Caudate nucleus (tissue), 63 donors: ENCODE measurements at places on chromosomes 13 and 19.

- no peak for DNase-seq
These were observed 173.4 kb upstream of the SGCG start for GRCh38 chr13:23007426-23007825.

- DNase-seq = peak; percentile 89
These were observed at the start of gene SNAPC2 for GRCh38 chr19:7919610-7920518. Gene SNAPC2, plus strand, starts transcription at chr19:7920338. Its CDS starts 29 bp downstream, at chr19:7920367.

- no peak for DNase-seq
These were observed 5.3 kb downstream of the GNG8 start for GRCh38 chr19:46630586-46631205.

DNA sequence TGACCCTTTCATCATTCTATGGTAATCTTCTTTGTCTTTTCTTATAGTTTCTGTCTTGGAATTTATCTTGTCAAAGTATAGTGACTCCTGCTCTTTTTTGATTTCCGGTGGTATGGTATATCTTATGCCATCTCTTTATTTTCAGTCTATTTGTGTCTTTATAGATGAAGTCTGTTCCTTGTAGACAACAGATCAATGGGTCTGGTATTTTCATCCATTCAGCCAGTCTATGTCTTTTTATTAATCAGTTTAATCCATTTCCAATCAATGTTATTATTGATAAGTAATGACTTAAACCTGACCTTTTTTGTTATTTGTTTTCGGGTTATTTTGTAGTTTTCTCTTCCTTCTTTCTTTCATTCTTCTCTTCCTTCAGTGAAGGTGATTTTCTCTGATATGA lies 495.9 kb upstream of the PCDH9 start:
- no peak for DNase-seq

DNA sequence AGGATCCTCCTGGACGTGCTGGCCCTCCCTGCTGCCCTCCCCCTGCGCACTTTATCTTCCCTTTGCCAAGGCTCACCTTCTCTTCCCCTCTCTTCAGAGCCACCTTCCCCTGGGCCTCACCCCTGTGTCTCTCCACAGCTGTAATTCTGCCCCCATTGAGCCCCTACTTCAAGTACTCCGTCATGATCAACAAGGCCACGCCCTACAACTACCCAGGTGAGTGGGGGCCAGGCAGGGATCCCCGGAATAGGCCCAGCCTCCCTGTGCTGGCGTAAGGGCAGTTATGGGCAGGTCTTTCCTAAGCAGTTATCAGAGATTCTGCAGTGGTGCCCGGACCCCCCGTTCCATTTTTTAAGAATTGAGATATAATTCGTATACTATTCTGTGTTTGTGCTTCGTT lies 3.1 kb downstream of the NDUFA3 start:
- DNase-seq = no peak

DNA sequence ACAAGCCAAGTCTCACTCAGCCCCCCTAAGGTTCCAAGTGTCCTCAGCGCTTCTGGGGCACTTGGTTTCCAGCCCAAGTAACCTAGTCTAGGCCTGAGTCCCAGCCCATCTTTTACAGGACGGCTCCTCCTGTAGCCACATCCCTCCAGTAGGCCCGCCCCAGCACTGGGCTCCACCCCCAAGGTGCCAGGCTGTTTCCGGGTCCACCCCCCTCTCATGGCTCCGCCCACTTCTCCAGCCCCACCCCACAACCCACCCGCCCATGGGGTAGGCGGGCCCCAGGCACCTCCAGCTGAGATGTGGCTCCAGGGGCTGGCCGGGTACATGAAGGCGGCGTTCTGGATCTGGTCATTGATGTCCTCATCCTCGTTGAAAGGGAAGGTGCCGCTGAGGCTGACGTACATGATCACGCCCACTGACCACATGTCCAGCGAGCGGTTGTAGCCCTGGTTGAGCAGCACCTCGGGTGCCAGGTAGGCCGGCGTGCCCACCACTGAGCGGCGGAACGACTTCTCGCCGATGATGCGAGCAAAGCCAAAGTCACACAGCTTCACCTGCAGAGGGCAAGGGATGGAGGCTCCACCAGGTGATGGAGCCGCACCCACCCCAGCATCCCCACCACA lies 17.2 kb upstream of the DACT3 start:
- DNase-seq = no peak

- no peak for DNase-seq
These were observed 1.4 kb upstream of the ICAM4 start for GRCh38 chr19:10285393-10285792.
